ENCODE measurements at places on chromosomes 16 and 17.
A peak's percentile ranks its signal among the peaks of the same experiment; 100 is the strongest.

DNA sequence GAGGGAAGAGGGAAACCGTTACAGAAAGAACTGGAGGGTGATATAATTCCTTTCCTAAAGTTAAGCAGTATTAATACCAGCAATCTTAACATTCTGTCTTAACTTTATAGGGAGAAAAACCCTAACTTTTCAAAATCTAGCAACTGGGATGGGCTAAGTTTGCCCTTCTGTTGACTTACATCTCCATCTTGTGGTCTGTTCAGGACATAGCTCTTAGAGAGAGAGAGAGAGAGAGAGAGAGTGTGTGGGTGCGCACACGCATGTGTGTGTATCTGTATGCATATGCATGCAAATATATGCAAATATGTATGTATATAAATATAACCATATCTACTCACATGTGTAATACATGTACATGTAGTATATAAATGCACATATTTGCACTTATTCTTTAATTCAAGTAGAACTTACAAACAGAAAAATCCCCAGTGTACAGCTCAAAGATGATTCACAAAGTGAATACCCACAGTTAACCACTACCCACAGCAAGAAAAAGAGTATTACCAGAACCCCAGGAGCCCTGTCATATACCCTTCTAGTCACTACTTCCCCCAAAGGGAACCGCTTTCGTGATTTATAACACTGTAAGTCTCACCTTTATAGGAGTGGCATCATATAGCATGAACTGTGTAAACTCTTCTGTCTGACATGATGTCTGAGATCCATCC is 46.5 kb downstream of the STX8 start:
- peak; percentile 42 for DNase-seq

DNA sequence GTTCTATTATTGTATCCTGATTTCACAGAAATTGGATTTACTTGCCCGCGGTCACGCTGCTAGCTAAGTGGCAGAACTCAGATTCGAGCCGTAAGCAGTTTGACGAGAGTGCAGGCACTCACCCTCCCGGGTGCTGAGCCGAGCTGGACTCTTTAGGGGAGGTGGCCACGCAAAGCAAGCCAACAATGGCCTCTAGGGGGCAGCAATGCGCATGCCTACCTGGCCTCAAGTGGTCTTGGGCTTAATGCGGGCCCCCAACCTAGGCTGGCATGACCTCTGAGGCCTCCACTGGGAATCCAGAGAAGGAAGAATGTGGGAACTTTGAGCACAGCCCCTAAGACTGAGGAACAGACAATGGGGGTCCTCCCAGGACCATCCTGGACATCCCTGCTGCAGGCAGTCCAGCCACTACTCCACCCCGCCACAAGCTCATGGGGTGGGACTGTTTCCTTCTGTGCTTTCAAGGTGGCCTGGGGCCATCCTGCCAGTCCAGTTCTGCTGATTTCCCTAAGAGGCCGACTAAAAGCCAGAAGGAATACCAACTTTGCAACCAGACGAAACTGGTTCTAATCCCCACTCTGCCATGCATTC is 276.5 kb downstream of the XYLT1 start:
- DNase-seq = no peak

GRCh38 chr17:59315866-59316265 is 15.6 kb upstream of the YPEL2 start:
- no peak for DNase-seq

DNA sequence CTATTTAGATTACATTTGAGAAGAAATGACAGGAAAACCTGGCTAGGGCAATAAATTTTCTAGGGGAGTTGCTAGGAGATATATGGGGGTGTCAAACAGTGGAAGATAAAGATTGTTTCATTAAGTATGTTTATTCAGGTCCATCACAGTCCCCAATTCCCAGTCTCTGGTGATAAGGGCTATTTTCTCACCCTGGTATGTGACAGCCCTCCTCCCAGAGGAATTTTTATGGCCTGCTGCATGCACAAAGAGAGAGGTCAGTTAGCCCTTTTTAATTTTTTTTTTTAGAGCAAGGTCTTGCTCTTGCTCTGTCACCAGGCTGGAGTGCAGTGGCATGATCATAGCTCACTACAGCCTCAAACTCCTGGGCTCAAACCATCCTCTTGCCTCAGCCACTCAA is 53.6 kb upstream of the ATF7IP2 start:
- no peak for DNase-seq

GRCh38 chr16:7746941-7747340 is 414.3 kb downstream of the RBFOX1 start:
- no peak for DNase-seq

GRCh38 chr16:88070989-88071625 is 119.9 kb downstream of the BANP start:
- DNase-seq = no peak

DNA sequence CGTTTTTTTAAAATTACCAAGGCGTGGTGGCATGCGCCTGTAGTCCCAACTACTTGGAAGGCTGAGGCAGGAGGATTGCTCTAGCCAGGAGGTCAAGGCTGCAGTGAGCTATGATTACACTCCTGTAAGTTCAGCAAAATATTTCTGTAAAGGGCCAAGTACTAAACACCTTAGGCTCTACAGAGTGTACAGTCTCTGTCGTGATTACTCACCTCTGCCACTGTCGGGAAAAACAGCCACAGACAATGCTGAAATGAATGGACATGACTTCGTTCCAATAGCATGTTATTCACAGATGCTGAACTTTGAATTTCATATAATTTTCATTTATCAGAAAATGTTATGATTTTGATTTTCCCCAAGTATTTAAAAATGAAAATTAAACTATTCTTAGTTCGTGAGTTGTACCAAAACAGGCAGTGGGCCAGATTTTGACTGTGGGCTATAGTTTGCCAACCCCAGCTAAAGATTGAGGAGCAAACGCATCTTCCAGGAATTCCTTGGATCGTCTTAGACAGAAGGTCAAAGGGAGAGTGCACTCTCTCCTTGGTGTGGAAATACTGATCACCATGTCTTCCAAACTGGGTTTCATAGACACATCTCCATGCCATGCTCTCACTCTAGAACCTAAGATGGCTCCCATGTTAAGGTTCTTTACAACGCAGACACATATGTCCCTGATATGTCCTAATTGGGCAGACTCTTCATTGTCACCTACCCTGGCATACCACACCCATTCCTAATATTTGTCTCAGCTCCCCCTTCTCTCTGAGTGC is 89.5 kb downstream of the MARF1 start:
- DNase-seq = no peak

DNA sequence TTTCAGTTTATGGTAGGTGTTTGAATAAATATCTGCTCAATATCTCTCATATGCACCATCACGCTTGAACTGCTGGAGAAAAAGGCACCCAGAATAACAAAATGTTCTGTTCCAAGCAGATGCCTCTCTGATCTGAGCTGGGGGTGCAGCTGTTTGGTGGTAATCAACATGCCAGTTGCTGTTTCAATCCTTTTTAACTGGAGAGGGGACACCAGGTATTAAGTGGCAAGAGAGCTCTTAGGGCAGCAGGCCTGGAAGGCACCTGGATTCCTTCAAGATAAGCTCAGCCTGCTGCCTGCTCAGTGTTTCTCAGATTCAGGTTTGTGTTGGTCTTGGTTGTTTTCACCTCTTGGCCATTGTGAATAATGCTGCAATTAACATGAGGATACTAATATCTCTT is 27.2 kb upstream of the VAT1L start:
- DNase-seq = no peak

GRCh38 chr17:82215095-82215971 is 2.7 kb upstream of the CCDC57 start:
- no peak for DNase-seq

GRCh38 chr16:62445909-62446308 is 409.7 kb upstream of the CDH8 start:
- DNase-seq = no peak

- DNase-seq = peak; percentile 65
These were observed 1.4 kb downstream of the MSL1 start for GRCh38 chr17:40122999-40123810.

- no peak for DNase-seq
These were observed 33.3 kb downstream of the RHBDL3 start for GRCh38 chr17:32298721-32299579.

DNA sequence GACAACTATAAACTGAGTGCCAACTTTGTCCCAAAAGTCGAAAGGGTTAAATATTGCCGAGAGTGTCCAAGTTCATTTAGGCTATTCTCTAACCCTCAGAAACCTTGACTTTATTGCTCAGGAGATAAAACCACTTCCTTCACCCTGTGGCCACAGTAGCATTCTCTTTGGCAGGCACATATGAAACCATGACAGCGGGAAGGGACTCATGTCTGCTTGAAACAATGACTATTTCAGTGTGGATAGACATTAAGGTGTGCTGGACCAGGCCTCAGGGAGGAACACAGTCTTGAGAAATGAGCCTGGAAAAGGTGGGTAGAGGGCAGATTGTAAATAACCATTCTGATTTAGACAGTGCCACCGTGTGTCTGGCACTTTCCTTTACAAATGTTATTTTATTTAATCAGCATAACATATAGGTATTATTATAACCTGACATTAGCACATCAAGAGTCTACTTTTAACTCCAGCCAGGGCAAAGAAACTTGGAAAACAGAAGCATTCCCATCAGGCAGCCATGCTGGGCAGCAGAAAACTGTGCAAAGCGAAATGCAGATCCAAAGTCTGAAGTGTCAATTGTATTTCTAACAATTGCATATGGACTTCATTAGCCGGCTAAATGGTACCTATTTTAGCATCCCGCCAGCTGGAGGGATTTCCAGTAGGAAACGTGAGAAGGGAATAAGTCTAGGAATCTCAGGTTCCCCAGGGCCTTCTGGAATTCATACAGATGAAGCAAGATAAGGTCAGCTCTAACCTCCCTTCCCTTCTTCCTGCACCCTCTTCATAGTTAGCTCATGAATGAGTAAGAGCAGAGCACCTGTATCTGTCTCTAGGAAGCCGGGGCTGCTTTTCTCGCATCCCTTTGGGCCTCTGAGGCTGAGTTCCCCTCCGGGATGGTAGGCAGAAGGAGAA is 212.8 kb upstream of the ELAC2 start:
- no peak for DNase-seq

- no peak for DNase-seq
These were observed 2.5 kb downstream of the SGCA start for GRCh38 chr17:50168319-50168718.

DNA sequence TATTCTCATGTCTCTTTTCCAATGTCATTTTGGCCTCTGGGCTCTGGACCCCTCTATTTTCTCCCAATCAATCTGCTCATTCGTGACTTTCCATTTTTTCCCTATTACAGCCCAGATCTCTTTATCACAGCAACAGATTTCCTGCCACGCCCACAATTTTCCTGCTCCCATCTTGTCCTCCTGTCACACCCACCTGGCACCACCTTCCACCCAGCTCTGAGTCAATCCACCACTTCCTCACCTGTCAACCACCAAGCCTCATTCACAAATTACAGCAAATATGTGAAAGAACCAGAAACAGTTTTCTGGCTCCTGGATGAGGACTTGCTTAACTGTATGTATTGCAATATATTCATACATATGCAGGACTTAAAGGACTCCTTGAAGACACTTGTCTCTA is 311.3 kb downstream of the GRIN2A start:
- DNase-seq = no peak

DNA sequence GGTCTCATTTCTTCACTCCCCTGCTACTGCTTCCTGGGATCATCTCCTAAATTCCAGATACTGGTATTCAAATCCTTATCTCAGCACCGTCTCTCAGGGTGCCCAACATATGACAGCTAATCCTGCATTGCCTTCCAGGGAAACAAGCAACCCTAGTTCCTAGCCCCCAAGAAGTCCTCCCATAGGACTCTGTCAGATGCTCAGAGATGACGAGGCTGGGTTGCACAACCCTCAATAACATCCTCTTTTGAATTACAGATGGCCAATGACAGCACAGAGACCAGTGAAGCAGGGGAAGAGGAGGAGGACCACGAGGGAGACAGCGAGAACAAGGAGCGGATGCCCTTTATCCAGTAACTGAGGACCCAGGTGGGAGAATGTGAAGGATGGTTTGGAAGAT is 45.0 kb upstream of the CLEC3A start:
- no peak for DNase-seq

DNA sequence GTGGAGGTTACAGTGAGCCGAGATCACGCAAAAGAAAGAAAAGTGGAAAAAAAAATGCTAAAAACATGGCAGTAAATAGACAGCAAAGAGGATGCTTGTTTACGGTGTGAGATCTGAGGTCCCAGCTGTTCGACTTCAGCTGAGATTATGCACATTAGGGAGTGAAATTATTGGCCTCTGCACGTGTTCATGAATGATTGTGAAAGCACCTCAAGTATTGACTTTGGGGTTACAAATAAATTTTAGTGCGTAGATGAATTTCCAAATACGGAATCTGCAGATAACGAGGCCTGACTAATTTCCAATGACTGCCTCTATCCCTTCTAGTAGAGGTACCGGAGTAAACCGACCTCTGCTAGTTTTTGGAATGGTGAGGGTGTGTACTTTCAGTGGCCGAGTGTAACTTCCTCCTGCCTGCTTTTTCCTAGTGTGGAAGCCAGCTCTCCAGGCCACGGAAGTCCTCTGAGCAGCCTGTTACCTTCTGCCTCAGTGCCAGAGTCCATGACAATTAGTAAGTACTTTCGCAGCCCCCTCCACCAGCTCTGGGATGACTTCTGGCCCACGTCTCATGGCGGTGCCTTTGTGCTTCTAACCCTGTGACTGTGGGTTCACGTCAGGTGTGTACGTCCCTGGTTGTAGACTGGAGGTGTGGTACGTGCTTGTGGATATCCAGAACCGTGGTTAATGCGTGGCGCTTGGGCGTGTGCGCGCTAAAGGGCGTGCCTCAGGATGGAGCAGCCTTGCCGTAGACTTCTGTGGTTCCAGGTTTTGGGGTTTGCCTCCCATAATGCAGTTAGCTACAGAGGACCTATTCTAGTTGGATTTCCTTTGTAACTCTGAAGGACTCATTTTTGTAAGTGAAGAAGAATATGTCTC is 102.1 kb downstream of the SNX29 start:
- no peak for DNase-seq

DNA sequence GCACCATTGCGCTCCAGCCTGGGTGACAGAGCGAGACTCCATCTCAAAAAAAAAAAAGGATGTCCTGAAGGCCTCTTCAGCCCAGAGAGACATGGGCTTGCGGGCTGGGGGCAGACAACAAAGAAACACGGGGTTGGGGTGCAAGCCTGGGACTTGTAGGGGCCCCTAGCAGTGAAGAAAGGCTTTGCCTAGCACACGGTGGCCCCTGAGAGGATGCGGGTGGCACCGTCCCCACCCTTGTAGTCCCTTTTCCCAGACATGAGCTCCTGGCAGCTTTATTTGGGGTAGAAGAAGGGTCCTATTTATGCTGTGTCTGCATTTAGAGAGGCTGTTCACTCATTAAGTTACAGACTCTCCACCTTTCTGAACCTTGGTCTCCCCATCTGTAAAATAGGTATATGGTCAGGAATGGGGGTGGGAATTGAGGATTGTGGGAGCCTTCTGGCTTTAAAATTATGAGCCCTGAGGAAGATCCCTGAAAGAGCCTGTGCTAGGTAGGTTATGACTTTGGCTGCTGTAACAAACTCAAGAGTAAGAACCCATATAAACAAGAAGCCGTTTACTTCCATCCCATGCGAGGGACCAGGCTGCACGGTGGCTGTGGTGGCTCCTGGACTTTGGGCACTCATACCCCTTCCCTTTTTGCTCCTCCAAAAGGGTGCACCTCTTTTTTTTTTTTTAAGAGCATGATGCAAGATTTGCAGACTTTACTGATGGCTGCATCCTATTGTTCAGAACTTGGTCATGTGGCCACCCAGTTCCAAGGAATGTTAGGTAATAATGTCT is 20.6 kb upstream of the ADGRG1 start:
- no peak for DNase-seq

Data from RKO (cell line).